ENCODE measurements at places on chromosomes 2 and 18. TPM values are rescaled to one million over a fixed set of nuclear protein-coding genes. Genes with fewer than 3 reads are reported as not detected.

Gene DHRS9
- 4.5 TPM for total RNA-seq

Gene CCDC150
- total RNA-seq: 18.2 TPM

Gene TPO
- not detected for total RNA-seq

Gene CROCC2
- not detected for total RNA-seq

Gene CCDC74A
- 2.3 TPM for total RNA-seq

Gene PPM1G
- total RNA-seq: 165 TPM

Gene CFAP65
- total RNA-seq: not detected

Gene ANKRD29
- not detected for total RNA-seq

Gene FAM161A
- 4.5 TPM for total RNA-seq

Gene SPATA3
- total RNA-seq: not detected

Gene CFAP221
- total RNA-seq: not detected

Gene CYP27A1
- not detected for total RNA-seq

Gene SERPINB13
- total RNA-seq: not detected

DNA sequence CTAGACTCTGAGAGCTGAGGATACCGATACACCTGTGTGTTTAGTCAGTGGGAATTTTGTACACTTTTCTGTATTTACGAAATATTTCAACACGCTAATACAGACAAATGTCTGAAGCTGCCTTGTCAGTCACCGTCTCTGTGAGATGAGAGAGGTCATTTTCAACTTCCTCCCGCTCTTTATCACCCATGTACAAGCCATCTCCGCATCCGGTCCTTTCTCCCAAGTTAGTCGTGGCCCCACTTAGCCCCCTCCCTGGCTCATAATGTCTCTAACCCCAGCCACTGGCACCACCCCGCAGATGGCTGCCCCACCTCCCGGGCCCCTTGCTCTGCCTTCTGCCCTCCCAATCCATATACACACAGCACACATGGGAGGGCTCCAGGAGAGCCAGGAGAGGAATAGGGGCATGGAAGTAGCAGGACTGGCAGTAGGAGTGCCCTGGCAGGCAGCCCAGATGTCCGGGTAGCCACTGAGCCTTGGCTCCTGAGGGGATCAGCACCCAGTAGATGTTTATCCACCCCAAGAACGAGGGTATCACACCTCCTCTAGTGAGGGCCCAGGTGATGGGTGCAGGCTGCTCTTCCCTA lies 2.0 kb upstream of the RUFY4 start:
- no peak for DNase-seq

DNA sequence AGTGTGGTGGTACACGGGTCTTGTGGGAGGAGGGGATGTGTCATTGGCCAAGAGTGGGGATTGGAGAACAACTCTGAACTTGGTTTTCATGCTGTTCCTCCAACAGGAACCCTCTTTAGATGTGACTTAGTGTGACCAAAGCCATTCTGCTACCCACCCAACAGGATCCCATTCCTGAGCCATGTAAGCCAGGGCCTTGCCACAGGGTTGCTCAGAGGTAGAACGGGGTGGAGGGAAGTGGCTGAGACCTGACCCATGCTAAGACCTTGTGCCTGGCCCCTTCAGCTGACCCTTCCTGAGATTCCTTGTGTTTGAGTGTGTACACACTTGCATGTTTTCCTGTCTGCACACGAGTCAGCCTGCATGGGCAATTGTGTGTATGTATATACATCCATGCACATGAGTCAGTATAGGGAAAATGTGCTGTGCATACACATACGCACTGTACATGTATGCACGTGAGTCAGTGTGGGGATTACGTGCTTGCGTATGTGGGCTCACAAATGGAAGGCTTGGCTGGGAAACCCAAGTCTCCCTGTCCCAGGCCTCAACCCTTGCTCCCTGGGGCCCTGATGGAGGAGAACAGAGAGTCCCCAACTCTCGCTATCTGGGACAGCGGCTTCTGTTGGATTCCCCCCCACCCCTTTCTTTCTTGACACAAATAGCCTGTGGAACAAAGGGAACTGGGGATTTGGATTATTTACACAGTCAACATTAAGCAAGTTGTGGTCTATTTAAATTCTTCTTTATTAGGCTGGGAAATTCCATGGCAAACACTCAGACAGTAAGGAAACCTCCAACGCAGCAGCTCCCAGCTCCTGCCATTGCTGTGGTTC lies 339.8 kb downstream of the DYSF start:
- DNase-seq: no peak

GRCh38 chr2:28956415-28956826 lies 24.7 kb upstream of the TOGARAM2 start:
- peak; percentile 79 for DNase-seq

- no peak for DNase-seq
Observed at GRCh38 chr18:3447068-3447894, 2.7 kb upstream of the TGIF1 start.

- DNase-seq: no peak
Observed at GRCh38 chr2:111912547-111912946, 14.1 kb downstream of the MERTK start.

DNA sequence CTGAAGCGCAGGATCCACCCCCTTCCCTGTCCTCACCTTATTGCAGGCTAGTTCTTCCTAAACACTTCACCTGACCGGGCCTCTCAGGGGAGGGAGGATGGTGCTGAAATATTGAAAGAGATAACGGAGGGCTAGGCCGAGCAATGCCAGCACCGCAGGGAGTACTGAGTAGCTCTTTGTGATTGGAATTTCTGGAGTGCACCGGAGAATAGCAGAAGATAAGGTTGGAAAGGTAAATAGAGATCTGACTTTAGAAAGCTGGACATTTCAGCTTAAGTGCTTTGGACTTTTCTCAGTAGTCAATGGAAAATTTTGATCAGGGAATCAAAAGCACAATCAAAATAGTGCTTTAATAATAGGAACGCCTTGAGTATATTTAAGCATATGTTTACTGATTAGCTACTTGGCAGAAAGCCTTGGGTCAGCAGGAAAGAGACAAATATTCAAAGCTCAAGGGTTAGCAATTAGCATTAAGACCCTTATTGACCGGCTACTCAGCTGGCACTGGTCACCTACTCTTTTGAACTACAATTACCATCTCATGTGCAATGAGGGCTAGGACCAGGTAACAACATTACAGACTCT lies 142.9 kb upstream of the NDUFV2 start:
- DNase-seq: no peak

DNA sequence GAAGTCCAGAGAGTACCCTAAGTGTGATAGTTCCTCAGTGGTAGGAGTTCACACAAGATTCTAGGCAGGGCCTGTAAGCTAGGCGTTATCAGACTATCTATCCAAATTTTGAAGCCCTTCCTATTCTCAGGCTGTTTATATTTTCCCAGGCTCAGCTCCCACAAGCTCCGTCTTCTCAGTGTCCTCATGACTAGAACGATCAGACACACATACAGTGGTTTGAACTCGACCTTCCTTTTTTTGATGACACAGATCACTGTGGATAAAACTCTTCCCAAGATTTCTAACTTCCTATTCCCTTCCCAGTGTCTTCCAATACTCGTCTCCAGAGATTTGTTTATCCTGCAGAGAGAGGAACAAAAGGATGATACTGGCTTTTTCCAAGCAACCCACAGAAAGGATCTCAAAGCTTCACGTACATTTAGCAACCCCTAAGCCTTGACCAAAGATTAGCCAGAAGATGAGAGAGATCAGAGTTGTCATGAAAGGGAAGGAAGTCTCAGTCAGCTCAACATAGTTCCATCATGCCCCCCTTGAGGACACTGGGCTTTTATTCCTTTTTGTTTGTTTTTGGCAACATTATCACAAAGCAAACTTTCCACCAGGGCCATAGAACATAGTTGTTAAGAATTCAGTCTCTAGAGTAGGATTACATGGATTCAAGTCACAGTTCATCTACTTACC lies 42.3 kb upstream of the DOK6 start:
- no peak for DNase-seq

DNA sequence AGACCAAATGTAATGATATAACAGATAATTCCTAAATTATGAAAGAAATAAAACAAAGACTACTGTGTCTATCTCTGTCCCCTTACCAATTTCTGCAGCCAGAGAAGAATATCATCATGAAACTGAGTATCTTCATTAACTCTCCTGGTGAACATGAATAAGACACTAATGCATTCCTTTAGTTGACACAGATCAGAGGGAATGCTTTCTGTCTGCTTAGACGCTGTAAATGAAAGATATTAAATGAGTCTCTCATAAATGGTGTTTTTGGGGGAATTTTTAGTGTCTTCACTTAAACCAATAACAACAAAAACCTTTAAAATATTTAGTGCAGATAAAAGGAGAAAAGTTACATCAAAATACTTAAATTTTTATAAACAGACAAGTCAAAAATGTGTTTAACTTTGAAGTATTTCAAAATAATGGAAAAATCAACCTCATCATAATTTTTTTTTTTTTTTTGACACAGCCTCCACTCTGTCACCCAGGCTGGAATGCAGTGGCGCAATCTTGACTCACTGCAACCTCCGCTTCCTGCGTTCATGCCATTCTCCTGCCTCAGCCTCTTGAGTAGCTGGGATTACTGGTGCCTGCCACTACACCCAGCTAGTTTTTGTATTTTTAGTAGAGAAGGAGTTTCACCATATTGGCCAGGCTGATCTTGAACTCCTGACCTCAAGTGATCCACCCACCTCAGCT lies 16.0 kb downstream of the EPG5 start:
- no peak for DNase-seq

DNA sequence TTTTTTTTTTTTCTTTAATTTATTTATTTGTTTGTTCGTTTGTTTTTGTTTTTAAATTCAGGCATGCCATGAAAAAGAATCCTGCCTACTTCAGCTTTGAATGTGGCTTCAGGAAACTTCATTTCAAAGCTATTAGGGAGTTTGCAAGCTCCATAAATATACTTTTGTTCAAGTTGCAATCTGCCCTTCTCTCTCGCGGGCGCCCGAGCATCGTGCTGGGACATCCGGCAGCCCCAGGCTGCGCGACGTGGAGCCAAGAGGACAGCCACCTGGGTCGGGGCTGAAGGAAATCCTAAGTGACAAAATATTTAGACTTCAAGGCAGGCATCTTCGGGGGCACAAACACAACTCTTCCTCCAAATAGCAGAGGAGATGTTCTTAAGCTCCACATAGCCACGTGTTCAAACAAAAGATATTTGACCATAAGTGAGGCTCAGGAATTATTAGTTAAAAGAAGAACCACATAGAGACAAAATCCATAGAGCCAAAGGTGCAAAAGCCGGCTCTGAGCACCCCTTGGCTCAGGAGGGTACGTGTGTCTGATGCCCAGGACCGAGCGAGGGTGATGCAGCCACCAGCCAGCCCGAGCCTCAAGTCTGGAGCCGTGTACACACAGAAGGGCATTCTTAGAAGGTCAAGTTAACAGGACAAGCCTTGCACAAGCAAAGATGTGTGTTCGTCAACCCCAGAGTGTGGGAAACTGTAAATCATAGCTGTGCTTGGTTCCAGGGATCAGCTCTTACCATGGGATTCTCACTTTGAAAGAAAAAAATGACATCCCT lies 256.5 kb upstream of the SALL3 start:
- no peak for DNase-seq

- DNase-seq: no peak
Observed at GRCh38 chr2:222734703-222735014, 63.2 kb downstream of the MOGAT1 start.

GRCh38 chr2:221254299-221254698 lies 317.8 kb downstream of the EPHA4 start:
- no peak for DNase-seq

DNA sequence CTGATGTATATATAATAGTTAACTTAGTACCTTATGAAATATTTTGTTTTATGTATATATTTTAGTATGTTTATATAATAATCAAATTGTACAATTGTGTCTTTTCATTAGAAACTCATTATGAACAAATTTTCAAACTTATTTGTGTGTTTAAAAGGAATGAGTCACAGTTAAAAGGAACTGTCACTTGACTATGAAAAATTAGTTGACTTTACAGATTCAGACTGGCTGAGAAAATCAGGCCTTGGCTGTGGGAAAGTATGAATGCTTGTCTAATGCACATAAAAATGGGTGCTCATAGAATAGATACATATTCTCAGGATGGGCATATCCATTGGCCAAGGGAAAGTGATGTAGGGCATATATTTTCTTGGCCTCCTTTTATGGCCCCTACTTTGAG lies 576.8 kb downstream of the SATB2 start:
- no peak for DNase-seq

DNA sequence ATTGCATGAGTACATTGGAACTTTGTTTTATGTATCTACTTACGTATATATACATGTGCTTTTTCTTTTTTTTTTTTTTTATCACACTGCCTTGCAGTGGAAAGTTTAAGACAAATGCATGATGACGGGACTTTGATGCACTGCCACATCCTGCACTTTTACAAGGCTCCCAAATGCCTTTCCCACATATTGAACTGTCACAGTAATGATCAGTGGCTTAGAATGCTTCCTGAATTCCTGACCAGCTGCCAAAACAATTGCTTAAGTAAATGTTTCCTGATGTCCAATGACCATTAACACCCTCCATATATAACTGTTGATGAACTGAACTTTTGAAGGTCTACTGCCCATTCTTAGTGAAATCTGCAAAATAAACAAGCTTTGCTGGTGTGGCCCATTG lies 60.2 kb downstream of the LYPD6B start:
- no peak for DNase-seq

DNA sequence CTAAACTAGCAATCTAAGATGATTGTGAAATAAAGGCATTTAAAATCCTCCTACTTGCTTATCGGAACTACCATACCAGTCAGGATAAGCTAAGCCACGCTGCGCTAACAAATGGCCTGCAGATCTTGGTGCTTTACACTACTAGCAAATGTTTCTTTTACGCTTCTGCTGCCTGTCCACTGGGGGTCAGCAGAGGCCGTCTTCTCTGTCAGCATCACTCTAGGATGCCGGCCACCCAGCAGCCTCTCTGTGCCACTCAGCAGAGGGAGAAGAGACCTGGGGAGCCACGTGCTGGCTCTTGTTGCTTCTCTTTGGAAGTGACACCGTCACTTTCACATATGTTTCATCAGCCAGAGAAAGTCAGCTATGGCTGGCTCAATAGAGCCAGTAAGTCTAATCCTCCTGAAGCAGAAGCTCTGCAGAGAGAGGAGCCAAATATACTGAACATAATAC lies 36.6 kb downstream of the COPS8 start:
- peak; percentile 78 for DNase-seq

- no peak for DNase-seq
Observed at GRCh38 chr2:6854416-6854815, 11.3 kb downstream of the CMPK2 start.

DNA sequence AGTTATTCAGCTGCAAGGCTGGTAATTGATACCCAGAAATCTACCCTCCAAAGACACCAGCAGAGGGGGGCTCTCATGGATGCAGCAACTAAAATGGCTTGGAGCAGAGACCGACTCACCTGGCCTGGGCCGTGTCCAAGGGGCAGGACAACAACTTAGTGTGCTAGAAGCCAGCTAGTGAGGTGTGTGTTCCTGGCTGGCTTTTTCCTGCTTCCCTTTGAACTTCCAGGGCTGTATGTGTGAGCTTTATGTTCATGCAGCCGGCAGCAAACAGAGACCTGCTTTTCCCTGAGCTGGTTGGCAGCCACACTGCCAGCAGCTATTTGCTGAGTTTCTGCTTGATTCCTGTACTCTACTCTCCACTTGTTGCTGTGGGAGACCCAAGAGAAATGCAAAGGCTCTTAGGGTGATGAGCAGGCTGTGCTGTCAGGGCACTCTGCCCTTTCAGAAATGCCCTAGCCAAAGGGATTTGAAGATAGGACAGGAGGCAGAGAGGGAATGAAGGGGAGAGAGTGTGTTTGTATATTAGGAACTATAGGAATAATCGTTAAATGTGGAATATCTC lies 23.7 kb upstream of the GRP start:
- DNase-seq: no peak
